ENCODE measurements at places on chromosomes 7 and 10.

GRCh38 chr7:131511071-131511470 lies 45.4 kb downstream of the PODXL start:
- DNase-seq = no peak

- DNase-seq = no peak
Measured at GRCh38 chr7:73809467-73809951, 21.3 kb upstream of the CLDN4 start.

GRCh38 chr10:26730552-26730951 lies 33.1 kb downstream of the PDSS1 start:
- no peak for DNase-seq

- DNase-seq = no peak
Measured at GRCh38 chr7:92847305-92847704, 10.9 kb upstream of the CDK6 start.

- DNase-seq = no peak
Measured at GRCh38 chr7:27269455-27269854, 26.9 kb downstream of the EVX1 start.

DNA sequence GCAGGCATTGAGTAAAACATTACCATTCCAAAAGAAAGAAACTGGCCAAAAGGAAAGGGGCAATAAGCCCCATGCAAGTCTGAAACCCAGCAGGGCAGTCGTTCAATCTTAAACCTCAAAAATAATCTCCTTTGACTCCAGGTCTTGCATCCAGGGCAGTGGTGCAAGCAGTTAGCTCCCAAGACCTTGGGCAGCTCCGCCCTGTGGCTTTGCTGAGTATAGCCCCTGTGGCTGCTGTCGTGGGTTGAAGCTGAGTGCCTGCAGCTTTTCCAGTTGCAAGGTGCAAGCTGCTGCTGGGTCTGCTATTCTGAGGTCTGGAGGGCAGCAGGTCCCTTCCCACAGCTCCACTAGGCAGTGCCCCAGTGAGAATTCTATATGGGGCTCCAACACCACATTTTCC lies 580.1 kb upstream of the AUTS2 start:
- DNase-seq = no peak
